AG04449 (cell line): ENCODE measurements at places on chromosomes 3 and 15.
A peak's percentile ranks its signal among the peaks of the same experiment; 100 is the strongest.

DNA sequence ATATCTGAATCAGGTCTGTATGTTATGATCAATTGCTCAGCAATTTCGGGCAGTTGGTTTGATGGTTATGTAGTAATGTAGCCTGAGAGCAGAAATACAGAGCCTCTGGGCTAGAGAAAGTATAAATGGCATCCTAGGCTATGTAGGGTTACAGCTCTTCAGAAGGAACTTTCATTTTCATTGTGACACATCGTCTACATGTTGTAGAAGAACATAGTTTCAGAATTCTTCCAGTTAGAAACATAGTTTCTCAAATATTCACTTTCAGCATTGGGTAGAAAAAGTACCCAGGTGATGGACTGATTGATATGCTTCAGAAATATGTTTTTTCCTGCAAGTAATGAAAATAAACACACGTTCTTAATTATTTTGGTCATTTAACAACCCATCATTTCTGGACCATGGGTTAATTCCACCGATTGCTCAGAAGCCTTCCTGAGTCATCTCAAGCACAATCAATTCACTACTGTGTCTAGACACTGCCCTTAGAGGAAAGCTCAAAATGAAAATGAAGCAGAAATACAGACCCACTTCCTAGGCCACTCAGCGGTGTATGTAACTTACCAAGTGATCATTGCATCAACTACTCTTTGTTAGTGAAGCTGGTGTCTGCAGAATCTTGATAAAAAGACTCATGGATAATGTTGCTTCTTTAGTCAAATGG is 88.8 kb upstream of the TSEN2 start:
- DNase-seq, result no peak

DNA sequence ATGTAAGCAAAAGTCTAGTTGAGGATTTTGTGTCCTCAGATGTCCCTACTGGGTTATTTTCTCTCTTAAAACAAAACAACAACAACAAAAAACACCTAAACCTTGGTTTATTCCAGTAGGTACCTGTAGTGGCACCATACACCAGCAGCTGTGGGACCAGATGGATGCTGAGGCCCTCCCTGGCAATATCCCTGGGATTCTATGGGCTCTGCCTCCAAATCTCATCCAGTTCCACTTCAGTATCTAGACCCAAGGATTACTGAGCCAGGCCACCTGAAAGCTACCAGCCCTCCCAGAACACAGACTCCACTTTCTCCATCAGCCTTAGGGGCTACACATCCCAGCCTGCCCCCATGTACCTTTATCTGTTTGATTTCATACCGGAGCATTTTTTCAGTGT is 1.7 kb downstream of the TIMP4 start:
- no peak for DNase-seq

GRCh38 chr15:26674467-26674866 is 98.4 kb downstream of the GABRB3 start:
- DNase-seq, result no peak

DNA sequence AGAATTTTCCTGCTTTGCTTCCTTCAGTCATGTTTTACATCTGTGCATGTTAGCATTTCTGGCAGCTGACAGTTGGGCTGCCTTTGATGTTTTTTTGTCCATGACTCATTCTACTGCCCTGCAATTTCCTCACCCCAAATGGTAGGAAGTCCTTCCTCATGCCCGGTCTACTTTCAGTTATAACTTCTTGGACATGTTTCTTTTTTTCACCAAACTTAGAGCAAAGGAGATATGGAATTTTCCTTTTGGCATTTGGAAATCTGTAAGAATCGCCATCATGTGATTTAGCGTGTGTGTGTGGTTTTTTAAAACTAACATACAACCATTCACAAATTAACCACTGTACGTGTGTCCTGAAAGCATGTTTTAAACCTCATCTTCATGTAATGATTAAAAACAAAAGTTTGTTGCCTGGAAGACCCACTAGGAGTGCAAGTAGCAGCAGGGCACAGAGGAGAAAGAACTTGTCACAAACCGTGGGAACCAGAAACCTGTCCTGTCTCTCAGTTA is 430.7 kb upstream of the CFAP20DC start:
- no peak for DNase-seq

GRCh38 chr15:67184208-67184925 is 70.1 kb downstream of the AAGAB start:
- DNase-seq, result no peak

GRCh38 chr15:59244337-59244736 is 37.7 kb downstream of the LDHAL6B start:
- DNase-seq, result no peak

DNA sequence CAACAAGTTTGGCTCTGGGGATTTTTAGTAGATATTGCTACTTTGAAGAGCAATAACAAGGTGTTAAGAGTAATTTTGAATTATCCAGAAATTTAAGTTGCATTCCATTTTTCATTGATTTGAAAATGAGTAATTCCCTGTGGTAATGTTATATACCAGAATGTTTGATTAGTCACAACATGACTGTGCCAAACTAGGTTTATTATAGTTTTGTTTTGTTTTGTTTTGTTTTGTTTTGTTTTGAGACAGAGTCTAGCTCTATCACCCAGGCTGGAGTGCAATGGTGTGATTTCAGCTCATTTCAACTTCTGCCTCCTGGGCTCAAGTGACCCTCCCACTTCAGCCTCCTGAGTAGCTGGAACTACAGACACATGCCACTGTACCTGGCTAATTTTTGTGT is 40.7 kb downstream of the CNOT10 start:
- DNase-seq, result no peak

GRCh38 chr3:182413061-182413460 is 380.2 kb upstream of the ATP11B start:
- no peak for DNase-seq

- no peak for DNase-seq
Observed at GRCh38 chr15:67033012-67033411, 32.4 kb upstream of the SMAD3 start.

- DNase-seq, result no peak
Observed at GRCh38 chr15:78405336-78405924, 32.6 kb upstream of the IREB2 start.

DNA sequence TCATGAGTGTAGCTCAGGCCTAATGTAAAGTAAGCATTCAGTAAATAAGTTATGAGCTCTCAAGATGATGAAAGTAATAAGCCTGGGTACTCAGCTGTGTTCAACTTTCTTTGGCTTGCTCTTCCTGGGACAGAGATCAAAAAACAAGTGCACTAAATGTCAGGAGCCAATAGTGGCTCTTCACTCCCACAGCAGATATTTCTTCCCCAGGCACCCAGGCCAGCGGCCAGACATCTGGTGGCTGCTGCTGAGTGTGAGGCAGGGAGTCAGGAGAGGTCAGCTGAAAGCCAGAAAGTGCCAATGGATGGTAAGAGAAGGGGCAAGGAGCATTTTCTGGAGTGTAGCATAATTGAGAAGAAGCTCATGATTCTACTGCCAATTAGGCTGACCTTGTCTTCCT is 18.2 kb upstream of the ITGA11 start:
- no peak for DNase-seq

GRCh38 chr3:146345900-146346299 is 95.0 kb upstream of the PLSCR4 start:
- no peak for DNase-seq

- DNase-seq, result no peak
Observed at GRCh38 chr3:189927975-189928895, 192.5 kb downstream of the P3H2 start.

DNA sequence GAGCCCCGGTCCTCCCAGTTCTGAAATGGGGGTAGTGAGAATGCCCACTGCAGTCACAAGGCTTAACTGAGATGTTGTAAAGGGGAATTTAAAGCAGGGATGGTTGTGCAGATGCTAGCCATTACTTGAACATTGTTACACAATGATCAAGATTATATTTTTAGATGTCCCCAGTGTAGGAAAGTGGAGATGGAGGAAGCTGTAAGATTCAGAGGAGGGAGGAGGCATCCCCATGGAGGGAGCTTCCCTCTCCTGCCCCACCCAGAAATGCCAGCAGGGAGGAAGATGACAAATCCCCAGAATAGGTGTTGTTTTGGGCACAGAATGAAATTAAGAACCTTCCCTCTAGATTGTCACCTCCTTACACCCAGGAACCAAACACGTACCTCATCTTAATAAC is 46.1 kb downstream of the EFCAB12 start:
- DNase-seq, result no peak

DNA sequence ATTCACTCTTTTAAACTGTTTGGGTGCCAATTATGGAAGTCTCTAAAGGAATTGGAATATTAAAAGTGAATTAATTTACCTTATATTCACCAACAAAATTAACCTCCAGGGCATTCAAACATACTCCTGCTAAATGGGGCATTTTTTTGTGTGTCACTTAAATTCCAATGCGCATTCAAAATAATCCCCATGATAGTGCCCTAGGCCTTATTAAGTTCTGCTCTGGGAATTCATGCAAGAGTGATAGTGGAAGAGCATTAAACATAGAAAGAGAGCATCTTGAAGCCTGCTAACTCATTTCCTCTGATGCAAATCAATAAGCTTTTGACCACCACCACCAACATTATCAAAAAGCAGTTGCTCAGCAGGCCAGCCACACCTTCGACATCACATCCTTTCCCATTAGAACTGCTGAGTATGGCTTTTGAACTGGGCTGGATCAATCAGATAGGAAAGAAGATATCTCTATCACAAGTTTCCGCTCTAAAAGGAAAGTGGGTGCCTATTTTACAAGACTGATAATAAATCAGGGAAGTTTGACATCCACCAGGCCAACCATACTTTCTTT is 156.7 kb downstream of the TMCO5A start:
- DNase-seq, result no peak

DNA sequence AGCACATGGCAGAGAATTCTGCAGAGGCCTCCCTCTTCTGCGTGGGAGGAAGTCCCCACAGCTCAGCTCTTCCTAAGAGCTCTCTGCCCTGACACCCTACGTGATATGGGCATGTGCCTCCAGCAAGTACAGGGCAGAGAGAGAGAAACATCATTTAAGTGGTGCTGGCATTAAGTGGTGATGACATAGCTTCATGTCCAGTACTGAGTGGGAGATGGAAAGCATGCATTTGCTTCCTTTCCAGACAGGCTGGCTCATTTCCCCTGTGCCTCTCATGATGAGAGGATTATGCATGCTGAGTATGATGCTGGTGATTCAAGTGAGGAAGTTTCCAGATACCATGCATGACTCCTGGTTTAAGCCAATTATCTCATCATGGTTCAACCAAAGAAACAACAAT is 26.9 kb downstream of the BFSP2 start:
- peak; percentile 64 for DNase-seq

GRCh38 chr3:16529264-16529663 is 15.8 kb upstream of the RFTN1 start:
- no peak for DNase-seq

DNA sequence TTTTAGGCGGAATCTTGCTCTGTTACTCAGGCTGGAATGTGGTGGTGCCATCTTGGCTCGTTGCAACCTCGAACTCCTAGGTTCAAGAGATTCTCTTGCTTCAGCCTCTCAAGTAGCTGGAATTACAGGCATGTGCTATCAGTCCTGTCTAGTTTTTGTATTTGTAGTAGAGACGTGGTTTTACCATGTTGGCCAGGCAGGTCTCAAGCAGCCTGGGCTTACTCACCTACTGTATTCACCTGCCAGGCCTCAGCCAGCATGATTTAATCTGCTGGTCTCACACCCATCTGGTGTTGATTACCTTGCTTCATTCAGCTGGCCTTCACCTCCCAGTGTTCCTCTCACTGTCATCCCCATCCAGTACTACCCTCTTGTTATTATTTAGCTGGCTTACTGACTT is 102.0 kb downstream of the IL12A start:
- no peak for DNase-seq
